Fibroblast of skin of abdomen (primary cell): ENCODE measurements at places on chromosomes 4 and X.

DNA sequence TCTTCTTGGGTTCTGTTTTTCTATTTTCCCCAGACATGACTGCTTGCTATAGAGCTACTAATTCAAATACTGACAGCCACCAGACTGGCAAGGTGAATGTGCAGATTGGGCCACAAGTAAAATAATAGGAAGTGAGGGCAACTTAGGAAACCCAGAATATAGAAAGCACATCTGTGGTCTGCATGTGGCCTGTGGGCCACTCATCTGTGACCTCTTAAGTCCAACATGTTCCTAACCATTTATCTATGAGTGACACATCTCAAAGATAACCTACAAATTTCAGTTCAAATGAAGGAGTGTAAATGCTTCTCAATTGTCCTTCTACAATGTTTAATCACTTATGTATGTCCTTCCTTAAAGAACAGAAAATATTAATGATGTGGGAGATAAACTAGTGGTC lies 128.9 kb downstream of the REELD1 start:
- DNase-seq: no peak

DNA sequence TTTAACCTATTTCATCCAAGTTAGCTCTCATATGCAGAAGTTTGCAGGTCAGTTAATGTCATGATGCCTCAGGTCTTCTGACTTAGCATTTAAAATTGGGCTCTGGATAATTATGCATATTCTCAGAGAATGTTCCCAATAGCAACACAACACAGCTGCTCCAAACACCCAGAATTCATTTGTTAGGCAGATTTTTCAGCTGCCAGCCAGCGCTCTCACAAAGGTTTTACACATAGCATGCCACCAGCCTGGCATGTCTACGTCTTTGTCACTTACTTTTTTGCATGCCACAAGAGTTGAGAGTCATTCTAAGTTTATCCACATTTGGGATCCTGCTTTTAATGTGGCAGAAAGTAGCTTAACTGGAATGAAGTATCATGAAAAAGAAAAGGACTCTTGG lies 84.8 kb downstream of the LIMCH1 start:
- DNase-seq: no peak

DNA sequence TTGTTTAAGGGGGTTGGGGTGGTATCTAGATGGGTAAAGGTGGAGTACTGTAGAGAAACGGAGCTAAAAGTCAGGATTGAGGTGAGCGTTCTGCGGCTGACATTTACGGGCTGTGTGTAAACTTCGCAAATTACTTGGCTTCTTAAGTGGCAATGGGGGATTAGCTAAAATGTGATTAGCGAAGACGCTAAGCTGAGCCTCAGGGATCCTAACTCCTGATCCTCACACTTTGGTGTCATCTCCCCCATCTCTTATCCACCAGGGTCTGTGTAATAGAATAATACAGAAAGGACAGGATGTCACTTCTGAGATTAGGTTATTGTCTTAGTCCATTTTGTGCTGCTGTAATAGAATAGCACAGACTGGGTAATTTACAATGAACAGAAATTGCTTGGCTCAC lies 10.6 kb upstream of the FAT1 start:
- no peak for DNase-seq

DNA sequence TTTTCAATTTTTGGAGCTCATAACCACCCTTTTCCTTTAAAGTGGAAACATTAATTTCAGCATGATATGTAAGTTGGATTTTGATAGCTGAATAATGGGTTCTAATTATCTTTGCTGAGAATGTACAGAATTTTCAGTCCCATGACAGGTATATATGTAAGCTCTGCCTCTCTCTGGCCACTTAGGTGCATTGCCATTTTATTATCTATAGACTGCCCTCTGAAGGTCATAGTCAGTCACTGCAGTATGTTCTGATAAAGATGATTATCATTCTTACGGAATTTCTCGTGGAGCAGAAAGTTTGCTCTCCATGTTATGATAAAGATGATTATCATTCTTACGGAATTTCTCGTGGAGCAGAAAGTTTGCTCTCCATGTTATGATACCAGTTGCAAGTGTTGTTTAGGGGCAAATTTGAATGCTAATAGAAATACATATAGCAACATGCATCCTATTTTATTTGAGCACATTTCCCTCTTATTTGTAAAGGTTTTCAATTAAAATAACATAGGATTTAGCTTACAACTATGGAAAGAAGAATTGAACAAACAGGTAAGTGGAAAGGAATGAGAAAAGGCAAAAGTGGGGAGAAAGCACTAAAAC lies 10.4 kb downstream of the AFP start:
- peak; percentile 39 for DNase-seq

DNA sequence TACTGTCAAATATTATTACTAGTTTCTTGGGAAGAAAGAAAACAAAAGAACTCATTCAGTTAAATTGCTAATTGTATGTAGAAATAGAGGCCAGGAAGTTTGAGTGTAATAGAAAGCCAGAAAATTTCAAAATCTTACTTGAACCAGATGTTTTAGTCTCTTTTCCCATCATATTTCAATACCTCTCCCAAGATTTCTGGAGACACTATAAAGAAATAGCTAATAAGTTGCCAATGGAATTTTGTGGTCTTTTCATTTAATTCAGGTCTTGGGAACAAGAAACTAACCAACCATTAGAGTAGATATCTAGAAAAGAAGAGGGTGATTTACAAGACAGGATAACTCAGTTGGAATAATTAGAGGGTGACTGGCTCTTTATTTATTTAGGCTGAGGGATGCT lies 112.2 kb downstream of the AGTR2 start:
- DNase-seq: peak; percentile 3

DNA sequence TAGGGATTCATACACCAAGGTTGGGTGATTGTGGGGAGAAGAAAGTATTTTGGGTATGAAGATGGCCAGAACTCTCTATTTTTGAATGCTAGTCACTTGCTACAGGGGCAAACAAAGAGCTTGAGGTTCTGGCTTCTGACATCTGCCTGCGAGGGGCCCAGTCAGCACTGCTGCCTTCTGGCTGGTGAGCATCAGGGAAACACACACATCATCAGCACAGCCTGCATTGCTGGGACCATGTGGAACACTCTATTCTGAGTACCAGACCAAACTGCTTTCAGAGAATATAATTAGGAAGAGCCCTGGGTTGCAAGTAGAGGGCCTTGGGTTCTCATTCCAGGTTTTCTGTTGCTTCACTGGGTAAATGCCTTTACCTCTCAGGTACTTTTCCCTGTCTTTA lies 14.1 kb downstream of the TRPC5 start:
- no peak for DNase-seq

DNA sequence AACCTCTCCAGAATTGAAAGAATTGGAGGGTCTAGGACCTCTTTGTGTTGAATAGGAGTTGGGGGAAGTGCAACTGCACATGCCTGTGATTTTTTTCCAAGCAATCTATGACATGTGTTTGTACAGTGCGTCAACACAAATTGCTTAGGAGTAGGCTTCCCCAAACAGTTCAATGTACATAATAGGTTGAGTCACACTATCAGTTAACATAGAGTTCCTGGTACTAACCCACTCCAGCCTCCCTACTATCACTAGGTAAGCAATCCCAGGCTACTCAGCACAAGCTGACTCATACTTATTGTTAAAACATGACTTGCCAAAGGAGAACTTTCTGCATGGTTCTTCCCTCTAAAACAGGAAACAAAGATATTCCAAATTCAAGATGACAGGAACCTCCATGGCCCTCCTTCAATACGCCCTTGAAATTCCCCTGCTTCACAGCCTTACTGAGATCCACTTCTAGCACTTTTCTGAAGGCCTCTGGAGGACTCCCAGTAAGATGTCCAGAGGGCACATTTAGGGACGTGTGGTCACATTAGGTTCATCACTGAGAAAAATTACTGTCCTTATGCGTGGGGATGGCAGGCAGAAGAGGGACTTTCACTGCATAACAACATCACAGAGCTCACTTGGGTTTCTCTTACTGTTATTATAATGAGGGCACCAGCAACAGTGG lies 8.4 kb upstream of the VSIG1 start:
- peak; percentile 45 for DNase-seq

- DNase-seq: no peak
Observed at GRCh38 chr4:81494031-81494431, 22.3 kb upstream of the RASGEF1B start.

- DNase-seq: peak; percentile 42
Observed at GRCh38 chr4:40334591-40335524, at the start of gene CHRNA9. CHRNA9 (plus strand) TSS chr4:40335333; CDS start chr4:40335468, 135 bp downstream.

GRCh38 chrX:56802428-56802827 lies 73.4 kb downstream of the NBDY start:
- no peak for DNase-seq

- no peak for DNase-seq
Observed at GRCh38 chrX:69068301-69069085, 96.8 kb downstream of the PJA1 start.

DNA sequence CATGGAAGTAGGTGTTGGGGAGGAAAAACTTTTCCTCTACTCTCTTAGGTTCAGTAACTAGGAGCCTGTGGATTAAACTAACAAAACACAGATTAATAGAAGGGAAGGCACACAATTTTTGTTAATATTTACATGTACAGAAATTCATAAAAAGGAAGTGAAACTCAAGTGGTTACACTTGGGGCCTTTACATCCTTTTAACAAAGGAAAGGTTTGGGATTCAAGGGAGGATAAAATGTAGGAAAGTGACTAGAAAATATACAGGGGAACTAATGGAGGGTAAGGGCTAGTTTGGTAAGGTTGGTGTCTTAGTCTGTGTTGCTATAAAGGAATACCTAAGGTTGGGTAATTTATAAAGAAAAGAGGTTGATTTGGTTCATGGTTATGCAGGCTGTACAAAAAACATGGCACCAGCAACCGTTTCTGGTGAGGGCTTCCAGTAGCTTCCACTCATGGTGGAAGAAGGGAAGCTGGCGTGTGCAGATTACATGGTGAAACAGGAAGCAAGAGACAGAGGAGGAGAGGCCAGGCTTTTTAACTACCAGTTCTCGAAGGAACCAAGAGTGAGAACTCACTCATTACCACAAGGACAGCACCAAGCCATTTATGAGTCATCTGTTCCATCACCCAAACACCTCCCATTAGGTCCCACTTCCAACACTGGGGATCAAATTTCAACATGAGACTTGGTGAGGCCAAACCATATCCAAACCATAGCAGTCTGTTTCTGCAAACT lies 124.4 kb downstream of the CHRDL1 start:
- DNase-seq: no peak

GRCh38 chr4:164943192-164943591 lies 34.3 kb downstream of the TRIM61 start:
- no peak for DNase-seq

- no peak for DNase-seq
Observed at GRCh38 chr4:47717188-47717587, 120.7 kb downstream of the CORIN start.

- no peak for DNase-seq
Observed at GRCh38 chr4:86557526-86557925, 36.6 kb upstream of the PTPN13 start.

GRCh38 chr4:163591614-163592020 lies 97.1 kb downstream of the TMA16 start:
- no peak for DNase-seq

- DNase-seq: no peak
Observed at GRCh38 chr4:33090910-33091309, 2370.7 kb downstream of the PCDH7 start.

- DNase-seq: peak; percentile 85
Observed at GRCh38 chr4:48963042-48963679, 22.9 kb upstream of the CWH43 start.

GRCh38 chrX:115367455-115367854 lies 77.9 kb downstream of the LUZP4 start:
- DNase-seq: peak; percentile 41

DNA sequence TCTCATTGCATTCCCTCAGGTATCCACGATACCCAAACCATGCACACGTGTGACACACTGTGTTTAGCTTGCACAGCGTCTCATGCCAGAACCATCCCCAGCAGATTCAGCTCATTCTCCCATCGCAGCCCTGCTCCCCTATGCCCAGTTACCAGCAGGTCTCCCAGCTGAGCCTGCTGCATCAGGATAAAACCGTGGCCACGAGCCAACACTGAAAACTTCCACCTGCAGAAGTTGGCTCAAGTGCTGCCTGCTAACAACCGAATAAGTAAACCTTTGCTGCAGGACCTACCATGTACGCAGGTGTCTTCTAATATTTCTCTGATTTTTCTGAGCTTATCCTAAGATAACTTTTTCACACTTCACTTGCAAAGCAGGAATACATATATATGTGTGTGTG lies 120.4 kb upstream of the STS start:
- no peak for DNase-seq

GRCh38 chrX:17161991-17162390 lies 213.0 kb upstream of the NHS start:
- no peak for DNase-seq

- peak; percentile 37 for DNase-seq
Observed at GRCh38 chrX:106897259-106897658, 5.9 kb downstream of the RIPPLY1 start.

DNA sequence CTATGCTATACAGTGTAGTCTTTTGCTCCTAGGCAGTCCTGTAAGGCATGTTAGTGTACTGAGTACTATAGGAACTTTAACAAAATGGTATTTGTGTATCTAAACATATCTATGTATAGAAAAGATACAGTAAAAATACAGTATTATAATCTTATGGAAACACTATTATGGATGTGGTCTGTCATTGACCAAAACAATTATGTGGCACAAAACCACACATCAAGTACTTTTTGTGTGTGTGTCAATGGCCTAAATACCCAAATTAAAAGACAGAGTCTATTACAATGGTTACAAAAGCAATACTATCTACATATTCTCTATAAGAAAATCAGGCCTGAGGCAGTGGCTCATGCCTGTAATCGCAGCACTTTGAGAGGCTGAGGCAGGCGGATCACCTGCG lies 610.2 kb upstream of the NDST4 start:
- DNase-seq: no peak

DNA sequence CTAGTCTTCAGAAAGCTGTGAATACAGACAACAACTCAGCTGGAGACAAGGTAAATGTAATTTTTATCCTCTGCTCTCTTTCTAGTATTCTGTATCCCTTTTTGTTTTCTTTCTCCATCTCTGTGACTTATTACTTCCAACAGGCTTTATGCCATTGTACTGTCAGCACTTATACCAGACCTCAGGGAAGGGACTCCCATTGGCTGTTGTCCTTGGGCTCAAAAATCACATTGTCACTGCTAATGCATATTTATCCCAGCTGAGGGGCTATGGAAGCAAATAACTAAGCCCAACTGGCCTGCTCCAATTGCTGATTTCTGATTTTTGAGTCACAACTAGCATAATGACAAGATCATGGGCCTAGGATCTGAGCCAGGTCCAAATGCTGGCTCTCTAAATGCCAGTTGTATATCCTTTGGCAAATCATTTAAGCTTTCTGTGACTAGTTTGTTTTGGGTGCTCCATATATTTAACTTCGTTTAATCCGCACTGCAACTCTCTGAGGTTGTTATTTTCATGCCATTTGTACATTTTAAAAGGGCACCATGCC lies 395.1 kb upstream of the GNPDA2 start:
- no peak for DNase-seq

GRCh38 chrX:13688958-13689740 lies at the start of gene RAB9A:
RAB9A (plus strand) TSS chrX:13689128; CDS start chrX:13708747, 19,619 bp downstream.
- peak; percentile 70 for DNase-seq

DNA sequence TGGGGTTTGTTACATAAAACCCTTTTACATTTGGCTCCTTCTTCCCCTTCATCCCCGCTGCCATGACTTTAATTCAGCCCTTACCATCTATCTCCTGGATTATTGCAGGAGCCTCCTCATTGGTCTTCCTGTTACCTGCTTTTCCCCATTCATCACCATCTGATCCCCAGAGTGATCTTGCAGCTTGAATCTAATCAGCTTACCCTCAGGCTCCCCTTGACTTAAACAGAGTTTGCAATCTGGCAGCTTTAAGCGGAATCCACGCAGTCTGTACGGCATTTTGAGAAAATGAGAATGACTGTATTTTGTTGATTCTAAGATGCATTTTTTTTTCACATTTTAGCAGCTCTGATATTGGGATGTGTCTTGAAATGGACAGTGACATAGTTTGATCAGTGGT lies 14.9 kb upstream of the PPEF1 start:
- DNase-seq: no peak
